ENCODE measurements at places on chromosomes 2 and 18.

- no peak for DNase-seq
Observed at GRCh38 chr2:19479666-19480065, 121.2 kb upstream of the OSR1 start.

GRCh38 chr18:71846716-71847115 is 697.4 kb downstream of the CBLN2 start:
- no peak for DNase-seq

DNA sequence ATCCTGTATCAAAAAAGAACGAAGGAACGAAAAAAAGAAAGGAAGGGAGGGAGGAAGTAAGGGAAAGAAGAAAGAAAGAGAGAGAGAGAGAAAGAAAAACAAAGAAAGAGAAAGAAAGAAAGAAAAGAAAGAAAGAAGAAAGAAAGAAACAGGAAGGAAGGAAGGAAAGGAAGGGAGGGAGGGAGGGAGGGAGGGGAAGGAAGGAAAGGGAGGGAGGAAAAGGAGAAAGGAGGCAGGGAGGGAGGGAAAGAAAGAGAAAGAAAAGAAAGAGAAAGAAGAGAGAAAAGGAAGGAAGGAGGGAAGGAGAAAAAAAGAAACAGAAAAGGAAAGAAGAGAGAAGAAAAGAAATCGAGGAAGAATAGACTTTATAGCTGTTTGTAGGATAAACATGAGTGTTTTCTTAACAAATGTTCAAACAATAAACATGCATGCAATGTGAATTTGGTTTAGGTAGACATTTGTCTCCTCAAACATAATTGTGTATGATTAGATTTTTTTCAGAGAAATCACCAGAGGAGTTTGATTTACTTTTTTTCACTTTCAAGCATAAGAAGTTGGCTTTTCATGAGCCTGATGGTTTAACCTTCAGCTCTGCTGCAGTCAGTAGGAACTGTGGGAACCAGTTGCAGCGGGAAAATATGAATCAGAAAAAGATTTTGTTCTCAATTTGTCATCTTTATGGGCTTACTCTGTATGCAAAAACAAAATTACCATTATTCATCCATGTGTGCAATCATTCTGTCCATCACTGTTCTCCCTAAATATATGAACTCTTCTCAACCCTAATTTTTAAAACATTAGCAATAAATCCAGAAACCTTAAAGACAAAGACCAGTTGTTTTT is 71.6 kb downstream of the PRKRA start:
- no peak for DNase-seq

DNA sequence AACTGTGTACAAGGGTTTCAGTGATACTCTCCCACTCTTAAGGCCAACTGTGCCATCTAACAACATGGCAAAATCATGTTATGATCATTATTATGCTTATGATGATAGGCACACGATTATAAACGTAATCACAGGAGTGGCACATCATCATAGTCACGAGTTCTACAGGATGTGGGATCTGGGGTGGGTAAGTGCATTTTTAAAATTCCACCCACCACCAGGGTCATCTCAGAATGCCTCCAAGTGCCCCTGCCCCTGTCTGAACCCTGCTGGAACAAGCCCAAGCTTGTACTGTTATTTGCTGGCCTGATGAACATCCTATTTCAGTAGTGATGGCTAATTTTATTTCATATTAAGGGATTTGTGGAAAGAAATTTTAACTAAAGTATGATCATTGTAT is 117.8 kb downstream of the PTPRM start:
- DNase-seq, result no peak

DNA sequence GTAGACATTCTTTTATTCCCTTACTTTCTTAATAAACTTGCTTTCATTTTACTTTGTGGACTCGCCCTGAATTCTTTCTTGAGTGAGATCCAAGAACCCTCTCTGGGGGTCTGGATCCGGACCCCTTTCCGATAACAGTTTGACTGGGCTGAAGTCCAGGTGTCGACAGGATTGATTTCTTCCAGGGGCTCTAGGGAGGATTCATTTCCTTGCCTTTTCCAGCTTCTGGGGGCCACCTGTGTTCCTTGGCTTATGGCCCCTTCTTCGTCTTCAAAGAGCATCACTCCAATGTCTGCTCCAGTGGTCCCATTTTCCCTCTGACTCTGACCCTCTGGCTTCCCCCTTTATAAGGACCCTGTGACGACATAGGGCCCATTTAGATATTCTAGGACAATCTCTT is 67.5 kb downstream of the COPS8 start:
- no peak for DNase-seq

DNA sequence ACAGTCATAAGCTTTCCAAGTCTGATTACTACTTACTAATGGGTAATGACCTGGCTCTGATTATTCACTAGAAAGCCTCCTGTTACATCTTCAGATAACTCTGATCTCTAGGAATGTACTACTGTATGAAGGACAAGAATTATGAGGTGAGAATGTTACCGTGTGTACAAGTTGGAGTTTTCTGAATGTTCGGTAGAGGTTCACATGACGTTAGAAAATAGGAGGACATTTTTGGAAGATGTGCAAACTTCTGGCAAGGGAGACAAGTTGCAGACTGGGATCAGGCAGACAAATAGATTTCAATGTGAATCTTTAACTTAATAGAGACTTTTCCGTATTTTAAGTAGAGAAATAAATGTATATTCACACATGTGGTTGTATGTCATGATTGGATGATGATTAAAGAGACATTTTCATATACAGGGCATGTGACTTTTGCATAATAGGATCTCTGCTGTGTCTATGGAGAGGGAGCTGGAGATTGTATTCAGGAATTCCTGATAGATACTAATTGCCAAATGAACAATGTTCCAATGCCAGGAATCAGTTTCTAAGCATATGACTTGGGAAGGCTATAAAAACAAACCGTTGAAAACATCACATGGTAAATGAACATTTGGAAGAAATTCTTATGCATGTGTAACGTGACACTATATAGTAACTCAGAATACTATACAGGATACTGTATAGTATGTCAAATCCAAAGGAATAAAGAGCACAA is 1695.8 kb upstream of the PIK3C3 start:
- no peak for DNase-seq

DNA sequence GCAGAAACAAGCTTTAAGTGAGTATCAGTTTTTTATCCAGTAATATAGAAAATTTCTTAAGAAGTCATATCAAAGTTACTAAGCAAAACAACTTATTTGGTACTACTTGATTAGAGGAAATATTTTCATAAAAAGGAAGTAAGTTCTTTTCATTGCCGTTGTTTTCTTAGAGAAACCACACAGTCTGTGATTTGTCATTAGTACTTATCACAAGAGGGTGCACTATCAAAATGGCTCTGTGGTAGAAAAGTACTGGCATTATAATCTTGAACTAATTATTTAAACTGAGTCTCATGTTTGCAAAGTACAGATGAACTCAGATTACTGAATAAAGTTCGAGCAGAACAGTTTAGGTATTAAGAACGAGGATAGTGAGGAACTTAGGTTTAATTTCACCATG is 93.4 kb downstream of the IKZF2 start:
- no peak for DNase-seq

GRCh38 chr18:51716277-51716676 is 518.8 kb upstream of the MEX3C start:
- no peak for DNase-seq

GRCh38 chr2:200254773-200255172 is 51.7 kb upstream of the SPATS2L start:
- DNase-seq, result no peak

DNA sequence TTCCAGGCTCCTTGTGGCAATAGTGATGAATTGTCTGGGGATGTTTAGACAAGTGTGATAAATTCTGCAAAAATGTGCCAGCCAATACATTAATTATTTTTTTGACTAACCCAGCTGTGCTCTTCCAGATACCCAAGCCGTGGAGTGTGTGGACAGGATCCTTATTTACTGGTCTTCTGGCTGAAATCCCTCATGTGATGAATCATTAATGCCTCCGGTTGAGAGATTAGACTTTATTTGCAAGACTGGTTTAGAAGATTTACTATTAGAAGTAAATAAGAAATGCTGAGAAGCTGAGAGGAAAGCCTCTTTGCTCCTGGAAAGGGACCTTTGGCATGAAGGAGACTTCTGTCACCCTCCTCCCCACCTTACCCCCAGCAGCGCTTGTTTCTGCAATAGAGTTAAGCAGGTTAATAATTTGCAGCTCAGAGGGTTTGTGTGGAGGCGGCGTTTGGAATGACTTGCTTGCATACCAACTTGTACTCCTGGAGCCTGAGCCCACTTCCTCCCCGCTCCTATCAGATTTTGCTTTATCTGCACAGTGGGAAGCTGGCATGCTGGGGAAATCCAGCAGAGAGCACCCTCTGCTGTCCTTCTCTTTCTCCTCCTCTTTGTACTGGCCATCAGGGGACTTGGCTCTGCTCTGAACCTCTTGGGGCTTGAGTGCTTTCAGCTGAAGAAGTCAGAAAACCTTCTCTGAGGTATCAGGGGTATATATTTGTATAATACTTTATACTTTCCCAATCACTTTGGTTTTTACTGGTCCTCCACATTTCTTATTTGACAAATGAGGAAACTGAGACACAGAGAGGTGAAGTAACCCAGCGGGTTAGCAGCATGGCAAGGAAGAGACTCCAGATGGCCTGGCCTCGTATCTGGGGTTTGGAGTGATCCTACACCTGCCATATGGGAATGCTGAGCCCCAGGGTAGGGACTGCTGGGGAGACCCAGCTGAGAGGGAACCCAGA is 16.3 kb downstream of the SLC3A1 start:
- DNase-seq, result peak; percentile 83

DNA sequence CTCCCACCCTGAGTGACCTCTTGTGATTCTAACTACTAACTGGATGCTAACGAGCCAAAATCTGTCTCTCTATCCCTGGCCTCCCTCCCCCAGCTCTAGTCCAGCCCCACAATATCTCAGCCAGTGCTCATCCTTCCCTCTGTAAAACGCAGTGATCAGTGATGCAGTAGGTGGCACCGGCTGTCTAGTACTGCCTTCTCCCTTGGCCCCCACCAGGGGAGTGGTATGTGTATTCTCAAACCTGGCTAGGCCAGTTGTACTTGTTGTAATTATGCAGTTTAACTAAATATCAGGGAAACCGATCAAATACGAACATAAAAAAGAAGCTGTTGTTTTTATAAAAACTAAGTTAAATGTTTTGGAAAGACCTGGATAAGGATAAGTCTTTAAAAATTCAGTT is 113.2 kb upstream of the ALPP start:
- no peak for DNase-seq

DNA sequence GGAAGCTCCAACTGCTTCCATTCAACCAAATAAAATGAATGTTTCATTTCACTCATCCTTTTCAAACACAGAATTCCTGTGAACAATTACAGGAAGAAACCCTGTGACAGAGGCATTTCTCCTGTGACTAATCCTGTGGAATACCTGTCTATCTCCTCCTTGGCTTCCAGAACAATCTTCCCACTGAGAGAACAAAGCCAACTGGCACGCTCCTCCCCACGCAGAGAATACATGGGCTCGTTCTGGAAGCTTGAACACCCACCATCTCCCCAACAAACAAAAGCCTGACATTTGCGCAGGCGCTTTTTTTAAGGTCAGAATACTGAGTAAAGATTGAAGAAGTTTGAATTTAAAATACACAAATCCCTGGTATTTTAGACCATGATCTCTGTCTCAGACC is 104.7 kb upstream of the SLC66A3 start:
- DNase-seq, result no peak

DNA sequence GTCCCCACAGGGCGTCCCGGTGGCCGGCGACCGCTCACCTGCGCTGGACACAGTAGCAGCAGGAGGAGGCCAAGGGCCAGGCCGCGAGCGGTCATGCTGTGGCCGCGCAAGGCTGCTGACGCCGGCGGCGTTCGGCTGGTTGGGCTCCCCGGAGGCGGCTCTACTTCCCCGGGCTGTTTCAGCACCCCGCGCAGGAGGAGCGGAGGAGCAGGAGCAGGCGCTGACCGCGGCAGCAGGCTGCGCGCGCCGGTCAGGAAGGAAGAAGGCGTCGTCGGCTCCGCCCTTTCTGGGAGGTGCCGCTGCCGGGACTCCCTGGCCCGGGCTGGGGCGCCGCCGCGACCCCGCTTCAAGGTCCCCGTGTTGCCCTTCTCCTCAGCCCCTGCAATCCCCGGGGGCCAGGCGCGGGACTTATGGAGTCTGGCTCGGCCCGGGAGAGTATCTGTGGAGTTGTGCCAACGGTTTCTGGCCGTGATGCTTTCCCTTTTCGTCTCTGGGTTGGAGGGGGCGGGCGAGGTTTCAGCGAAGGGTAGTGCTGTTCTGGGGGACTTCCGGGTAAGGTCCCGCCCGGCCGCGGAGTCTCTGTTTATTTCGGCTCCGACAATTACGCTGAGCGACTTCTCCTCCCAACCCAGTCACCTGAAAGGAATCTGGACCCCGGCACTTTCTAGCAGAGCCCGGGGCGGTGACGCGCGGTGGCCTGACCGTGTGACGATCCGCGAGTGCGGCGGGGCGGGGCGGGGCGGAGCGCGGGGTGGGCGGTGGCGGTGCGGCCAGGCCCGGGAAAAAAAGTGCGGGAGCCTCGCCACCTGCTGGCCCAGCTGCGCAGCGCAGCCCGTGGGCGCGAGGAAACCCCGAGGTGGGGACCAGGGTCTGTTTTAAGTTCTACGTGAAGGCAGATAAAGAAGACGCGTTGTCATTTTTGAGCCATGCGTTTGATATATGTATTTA is at the start of gene NPC1:
TSS of gene NPC1 (minus strand) at position 258 of the 948 bp plus-strand sequence. CDS start at position 95, 163 bp downstream.
- peak; percentile 94 for DNase-seq

GRCh38 chr2:238790833-238791230 is 57.1 kb upstream of the TWIST2 start:
- DNase-seq, result no peak

- DNase-seq, result no peak
Observed at GRCh38 chr18:13452871-13453680, 234.5 kb downstream of the LDLRAD4 start.

DNA sequence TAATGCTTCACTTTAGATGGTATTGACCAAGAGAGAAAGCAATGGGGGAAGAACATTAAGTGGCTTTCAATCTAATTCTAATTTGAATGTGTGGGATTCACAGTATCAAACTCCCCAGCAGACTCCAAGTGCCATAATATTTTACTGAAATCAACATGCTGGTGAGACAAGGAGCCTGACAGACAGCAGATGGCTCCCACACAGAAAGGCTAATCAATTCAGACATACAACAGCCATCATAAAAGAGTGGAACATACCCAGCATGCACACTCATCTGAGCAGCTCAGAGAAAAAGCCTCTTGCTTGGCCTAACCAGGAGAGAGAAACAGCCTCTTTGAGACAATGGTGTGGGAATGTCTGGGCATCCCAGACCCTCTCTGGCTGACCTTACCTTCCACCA is 186.5 kb upstream of the SKOR2 start:
- no peak for DNase-seq

- no peak for DNase-seq
Observed at GRCh38 chr2:225735844-225736243, 336.3 kb downstream of the NYAP2 start.

Measured in thyroid gland (tissue), 4 donors.